ENCODE measurements at places on chromosomes 13 and 19.

- DNase-seq: no peak
Measured at GRCh38 chr19:4568886-4569285, 9.4 kb upstream of the SEMA6B start.

DNA sequence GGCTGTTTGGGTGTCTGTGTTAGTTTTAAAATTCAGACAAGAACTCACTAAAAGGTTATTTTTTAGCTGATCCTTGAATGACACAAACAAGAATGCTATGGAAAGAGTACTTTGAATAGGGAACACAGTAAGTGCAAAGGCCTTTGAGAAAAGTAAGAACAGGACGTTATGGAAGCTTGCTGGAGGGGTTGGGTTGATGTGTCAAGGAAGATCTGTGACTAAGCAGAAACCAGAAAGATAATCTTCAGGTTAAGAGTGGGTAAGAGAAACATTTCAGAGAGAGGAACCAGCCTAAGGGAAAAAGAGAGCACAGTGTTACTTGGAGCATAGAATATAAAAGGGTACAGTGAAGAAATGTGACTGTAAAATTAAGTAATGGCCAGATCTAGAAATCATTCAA lies 41.2 kb upstream of the TRPC4 start:
- DNase-seq: no peak

DNA sequence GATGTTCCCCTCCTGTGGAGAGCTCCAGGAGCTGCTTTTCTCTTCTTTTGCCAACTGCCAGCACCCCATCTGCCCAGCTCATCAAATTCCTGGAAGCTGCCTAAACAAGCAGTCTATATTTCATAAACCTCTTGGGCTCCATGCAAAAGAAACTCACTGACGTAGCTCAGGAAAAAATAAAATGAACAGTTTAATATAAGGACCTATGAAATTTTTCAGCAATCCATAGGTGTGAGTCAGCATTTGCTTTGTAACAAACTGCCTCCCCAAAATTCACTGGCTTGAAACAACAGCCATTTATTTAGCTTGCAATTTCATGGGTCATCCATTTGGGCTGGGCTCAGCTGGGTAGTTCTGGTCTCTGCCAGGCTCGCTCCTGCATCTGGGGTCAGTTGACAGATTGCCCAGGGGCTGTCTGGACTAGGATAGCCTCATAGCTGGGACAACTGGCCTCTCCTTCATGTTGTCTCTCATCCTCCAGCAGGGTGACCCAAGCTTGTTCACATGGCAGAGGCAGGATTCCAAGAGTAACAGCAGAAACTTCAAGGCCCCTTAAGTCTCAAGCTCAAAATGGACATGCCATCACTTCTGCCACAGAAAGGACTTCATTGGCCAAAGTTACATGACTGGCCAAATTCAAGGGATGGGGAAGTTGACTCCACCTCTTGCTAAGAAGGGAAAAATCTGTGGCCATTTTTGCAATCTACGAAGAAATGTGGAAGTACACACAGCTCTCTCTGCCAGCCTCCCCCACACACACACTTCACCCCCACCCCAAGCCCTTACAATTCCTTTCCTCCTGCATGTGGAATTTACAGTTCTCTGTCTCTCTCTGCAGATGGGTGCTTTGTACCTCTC lies 7.9 kb upstream of the PVR start:
- DNase-seq: no peak

DNA sequence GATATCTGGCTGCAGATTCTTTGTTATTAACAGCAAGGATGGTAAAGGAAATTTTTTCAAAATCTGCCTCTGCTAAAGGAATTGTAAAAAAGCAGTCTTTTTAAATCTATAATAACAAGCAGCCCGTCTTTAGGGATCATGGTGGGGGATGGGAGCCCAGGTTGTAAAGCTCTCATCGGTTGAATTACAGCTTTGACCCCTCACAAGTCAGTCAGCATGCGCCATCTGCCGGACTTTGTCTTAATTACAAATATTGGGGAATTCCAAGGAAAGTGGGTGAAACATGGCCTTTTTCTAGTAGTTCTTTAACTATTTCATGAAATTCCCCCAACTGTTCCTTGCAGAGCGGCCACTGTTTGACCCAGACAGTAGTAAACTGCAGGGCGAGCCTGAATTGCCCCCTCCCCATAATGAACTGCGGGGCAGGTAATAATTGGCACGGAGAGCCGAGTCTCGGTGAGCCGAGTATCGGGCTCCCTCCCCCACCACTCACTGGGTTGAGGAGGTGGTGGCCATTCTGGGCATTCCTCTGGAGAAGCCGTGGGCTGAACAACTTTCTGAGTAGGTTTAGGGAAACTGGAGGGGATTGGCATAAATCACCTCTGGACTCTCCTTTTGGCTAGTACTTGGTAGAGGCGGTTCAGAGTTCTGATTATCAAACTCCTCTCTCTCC lies 11.6 kb downstream of the ZNF578 start:
- no peak for DNase-seq

DNA sequence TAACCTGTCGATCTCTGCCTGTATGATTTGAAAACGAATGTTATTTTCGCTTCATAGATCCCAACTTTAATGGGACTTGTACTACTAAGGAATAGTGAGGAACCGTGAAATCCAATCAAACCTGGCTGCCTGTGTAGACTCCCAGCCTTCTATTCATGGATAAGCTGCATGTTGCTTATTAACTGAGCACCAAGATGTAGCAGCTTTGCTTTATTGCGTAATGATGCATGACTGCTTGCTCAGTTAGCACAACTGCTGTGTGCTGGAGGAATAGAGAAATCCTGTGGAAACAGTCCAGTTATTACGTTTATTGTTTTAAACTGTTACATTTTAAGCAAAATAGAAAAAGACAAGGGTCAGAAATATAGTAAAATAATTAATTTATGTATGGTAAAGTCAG lies 108.2 kb downstream of the SHISA2 start:
- peak; percentile 9 for DNase-seq

DNA sequence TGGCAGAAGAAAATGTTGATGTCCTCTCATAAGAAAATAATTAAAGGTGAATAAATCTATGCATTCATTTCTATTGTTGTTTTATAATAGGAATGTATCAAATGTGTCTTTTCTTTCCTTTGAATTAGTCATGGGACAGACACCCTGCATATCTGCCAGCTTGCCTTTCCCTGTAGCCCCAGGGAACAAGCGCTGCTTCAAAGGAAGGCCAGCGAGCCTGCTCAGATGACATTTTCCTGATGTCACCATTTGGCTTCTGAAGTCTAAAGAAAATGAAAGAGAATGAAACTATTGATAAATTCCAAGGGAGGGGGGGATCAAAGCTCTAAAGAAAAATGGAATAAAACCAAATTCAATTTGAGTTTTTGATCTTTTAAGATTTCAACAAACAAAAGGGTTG lies 574.8 kb downstream of the IRS2 start:
- DNase-seq: peak; percentile 95

GRCh38 chr13:113819731-113820715 lies 43.9 kb downstream of the GAS6 start:
- DNase-seq: no peak

DNA sequence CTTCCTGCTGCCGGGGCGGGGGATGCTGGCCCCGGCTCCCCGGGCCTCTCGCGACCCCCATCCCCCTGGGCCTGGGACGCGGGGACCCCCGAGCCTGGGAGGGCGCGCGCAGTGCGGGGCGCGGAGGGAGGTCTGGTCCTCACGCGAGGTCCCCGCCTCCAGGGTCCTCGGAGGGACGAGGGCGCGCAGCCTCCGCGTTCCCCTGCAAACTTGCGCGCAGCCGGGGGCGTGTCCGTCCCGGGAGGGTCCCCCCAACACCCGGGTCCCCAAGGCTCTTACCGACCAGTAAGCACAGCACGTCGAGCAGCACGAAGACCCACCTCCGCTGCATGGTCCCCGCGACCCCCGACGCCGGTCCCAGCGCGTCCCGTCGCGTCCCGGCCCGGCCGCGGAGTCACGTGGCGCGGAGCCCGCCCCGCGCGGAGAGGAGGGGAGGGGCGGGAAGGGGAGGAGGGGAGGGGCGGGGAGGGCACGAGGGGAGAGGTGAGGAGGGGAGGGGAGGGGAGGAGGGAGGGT lies at the start of gene PLPP2:
Gene PLPP2 (minus strand): TSS at position 398 of the 516 bp plus-strand sequence. CDS start 67 bp downstream, at position 331.
- DNase-seq: no peak

DNA sequence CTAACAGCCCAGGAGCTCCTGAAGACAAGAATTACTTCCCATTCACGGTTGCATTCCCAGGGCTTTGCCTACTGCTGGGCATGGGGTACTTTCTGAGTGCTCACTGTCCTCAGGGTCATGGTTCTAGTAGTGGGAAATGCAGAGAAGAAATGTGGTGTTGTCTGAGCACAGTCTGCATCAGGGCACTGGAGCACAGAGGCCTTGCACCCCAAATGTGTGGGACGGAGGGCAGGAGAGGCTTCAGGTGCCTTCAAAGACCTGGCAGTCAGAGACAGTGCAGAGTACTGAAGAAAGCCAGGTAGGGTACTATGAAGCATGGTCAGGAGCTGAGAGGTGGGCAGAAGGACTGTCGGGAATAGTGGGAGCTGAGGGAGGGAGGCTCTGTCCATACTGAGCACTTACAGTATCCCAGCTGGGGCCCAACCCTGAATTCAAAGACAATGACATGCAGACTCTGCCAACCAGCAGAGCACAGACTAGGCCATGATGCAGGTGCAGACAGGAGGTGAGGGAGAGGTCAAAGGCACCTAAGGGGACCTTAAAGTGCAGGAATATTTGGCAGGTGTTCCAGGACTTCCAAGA lies 144.4 kb downstream of the USP12 start:
- no peak for DNase-seq

DNA sequence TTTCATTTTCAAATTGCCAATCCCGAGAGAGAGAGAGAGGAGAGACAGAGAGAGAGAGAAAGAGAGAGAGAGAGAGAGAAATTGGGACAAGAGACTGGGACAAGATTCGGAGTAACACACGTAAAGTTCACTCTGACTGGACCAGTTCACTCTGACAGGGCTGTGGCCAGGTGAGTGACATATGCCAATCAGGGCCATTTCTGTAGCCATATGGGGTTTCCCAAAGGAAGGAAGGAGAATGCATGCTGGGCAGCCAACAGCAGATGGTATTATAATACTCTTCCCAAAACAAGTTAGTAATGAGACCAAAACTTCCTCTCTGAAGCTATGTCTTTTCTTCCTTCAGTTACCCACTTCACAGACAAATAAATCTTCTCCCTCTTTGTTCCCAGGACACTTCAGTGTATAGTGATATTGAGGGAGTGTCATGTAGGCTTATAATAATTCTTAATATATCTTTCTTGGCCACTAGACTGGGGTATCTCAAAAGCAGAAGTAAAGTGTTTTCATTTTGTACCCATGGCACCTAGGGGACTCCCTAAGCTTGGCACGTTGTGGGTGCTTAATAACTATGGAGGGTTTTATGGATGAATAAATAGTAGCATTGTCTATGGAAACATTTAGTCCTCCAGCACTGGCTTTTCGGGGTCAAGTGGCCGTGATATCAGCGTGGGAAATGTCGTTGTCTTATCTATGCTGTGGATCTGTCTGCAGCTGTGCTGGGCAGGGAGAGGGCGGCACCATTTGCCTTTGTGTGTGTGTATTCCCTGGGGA lies 51.6 kb downstream of the SERP2 start:
- no peak for DNase-seq

- DNase-seq: peak; percentile 78
Measured at GRCh38 chr13:46321494-46322225, 65.4 kb downstream of the RUBCNL start.
